ENCODE measurements at places on chromosomes 16 and 17.
A peak's percentile ranks its signal among the peaks of the same experiment; 100 is the strongest.

GRCh38 chr17:75828741-75829140 lies 15.5 kb downstream of the UNC13D start:
- DNase-seq, result no peak

DNA sequence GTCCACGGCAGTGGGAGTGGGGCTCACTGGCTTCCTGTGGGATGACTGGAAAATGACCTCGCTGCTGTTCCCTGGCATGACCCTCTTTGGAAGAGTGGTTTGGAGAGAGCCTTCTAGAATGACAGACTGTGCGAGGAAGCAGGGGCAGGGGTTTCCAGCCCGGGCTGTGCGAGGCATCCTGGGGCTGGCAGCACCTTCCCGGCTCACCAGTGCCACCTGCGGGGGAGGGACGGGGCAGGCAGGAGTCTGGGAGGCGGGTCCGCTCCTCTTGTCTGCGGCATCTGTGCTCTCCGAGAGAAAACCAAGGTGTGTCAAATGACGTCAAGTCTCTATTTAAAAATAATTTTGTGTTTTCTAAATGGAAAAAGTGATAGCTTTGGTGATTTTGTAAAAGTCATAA lies 7.8 kb upstream of the RNF213 start:
- DNase-seq, result no peak

- DNase-seq, result no peak
These were observed 562 bp downstream of the PPL start for GRCh38 chr16:4936181-4936990.

DNA sequence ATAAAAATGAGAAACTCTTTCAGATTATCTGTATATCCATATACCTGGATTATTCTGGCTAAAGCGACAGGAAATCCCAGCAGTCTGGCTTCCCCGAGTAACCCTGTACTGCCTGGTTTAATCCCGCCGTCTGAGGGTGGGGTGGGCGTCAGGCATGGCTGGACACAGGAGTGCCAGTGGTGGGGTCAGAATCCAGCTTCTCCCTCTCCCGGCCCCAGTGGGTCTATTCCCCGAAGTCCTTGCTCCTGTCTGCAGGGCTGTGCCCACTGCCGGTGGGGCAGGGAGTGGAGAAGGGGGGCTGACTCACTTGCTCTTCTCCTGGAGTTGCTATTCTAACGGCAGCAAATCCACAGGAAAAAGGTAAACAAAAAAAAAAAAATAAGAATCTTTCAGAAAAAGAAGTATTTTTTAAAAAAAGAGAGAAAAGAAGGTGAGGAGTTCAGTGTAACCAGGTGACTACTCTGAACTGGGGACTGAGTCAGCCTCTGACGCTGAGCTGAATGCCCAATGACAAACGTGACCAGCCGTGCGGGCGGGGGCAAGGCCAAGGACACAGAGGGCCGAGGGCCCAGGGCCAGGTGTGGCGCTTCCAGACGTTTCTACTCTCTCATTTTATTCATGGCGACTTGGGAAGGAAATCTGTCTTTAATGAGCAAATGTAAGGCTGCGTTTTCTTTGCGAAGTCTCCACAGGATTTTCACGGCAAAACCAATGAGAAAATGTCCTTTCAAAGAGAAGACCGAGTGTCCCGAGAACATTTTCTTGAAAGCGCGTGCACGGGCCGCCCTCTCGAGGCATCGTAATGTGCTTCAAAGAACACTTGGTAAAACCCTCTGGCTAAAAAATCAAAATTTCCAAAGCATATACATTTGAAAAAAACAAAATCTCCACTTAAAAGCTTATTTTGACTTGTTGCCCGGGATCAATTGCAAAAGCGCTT lies 20.2 kb downstream of the FOXF1 start:
- peak; percentile 34 for DNase-seq
